ENCODE measurements at places on chromosomes 6 and 20.

- no peak for DNase-seq
Observed at GRCh38 chr20:47765271-47765670, 20.0 kb downstream of the SULF2 start.

GRCh38 chr6:43843097-43843645 lies 73.2 kb downstream of the VEGFA start:
- no peak for DNase-seq

- DNase-seq, result no peak
Observed at GRCh38 chr6:7201732-7202541, 94.2 kb downstream of the RREB1 start.

DNA sequence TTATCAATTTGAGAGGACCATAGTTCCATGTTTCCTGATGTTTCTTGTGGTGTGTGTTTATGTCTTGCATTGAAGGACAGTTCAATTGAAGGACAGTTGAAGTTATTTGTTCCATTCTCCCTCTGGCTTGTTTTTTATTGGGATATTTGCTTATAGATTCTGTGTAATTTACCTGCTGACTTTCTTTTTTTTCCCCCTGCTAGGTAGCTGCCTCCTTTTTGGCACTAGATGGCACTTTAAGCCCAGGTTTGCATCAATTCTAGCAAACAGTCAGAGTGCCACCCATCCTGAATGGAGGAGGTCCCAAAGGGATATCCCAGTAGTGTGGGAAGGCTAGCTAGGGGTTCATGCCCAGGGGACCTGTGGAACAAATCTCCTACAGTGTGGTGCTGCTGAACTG lies 78.1 kb downstream of the CFAP61 start:
- DNase-seq, result no peak

DNA sequence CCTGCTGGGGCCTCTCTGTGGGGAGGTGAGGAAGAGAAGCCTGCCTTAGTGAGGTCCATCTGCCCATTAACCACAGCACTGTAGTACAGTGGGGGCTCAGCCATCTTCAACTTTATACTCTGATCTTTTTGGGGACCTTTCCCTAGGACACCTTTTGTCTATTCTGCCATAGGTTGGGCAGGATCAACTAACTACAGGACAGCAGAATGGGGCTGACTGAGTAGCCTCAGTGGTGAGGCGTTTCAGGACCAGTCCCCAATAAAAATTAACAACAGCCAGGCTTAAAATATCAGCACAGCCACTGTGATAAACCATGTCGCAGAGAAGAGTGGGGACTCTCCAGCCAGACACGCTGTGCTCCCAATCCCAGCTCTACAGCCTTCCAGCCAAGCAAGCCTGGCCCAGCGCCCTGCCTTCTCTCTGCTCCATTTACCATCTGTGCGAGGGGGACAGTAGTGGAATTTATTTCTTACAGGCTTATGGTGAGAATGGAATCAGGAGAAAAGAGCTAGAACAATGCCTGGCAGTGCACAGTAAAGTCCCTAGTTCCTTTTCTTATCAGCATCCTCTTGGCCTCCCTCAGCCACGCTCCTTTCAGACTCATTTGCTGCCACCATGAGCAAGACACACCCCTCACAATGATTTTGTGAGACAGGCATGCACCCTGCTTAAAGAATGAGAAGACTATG lies 75.5 kb downstream of the SLC22A23 start:
- no peak for DNase-seq

GRCh38 chr6:114280239-114280982 lies 62.4 kb downstream of the HS3ST5 start:
- DNase-seq, result no peak

GRCh38 chr20:4973330-4974097 lies 27.8 kb downstream of the SLC23A2 start:
- no peak for DNase-seq

GRCh38 chr6:170346649-170347048 lies 40.1 kb downstream of the FAM120B start:
- DNase-seq, result no peak

DNA sequence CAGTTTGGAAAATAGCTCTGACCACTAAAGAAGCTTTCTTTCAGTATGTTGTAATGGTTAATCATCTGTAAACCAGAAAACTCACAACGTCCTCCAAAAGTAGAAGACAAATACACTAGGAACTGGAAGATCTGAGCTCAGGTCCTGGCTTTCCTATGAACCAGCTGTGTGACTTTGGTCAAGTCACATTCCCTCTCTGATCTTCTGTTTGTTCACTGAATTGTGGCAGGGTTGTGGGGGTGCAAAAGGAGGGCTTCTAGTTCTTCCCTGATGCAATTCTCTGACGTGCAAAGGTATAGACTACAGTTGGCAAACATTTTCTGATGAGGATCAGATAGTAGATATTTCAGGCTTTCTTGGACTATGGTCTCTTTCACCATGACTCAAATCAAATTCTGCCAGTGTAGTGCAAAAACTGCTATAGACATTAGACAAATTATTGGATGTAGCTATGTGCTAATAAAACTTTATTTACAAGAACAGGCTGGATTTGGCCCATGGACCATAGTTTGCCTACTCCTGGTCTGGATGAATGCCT lies 44.9 kb downstream of the ATXN1 start:
- DNase-seq, result no peak

- DNase-seq, result no peak
Observed at GRCh38 chr6:39904946-39905639, 29.2 kb downstream of the MOCS1 start.

DNA sequence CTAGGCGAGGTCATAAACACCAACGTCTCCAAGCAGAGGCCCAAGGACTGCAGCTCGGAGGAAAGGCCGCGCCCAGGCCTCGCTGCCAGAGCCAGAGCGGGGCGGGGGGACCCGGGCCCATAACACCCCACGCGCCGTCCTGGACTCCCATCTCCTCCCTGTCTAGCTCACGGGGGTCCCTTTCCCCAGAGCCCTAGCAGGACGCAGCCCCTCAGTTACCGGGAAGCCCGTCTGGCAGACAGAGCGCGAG lies 44.9 kb downstream of the MDFI start:
- DNase-seq, result peak; percentile 13

GRCh38 chr6:46734867-46735719 lies at the start of gene PLA2G7:
PLA2G7 (minus strand) TSS chr6:46735375; CDS start chr6:46722891, 12,484 bp downstream.
- no peak for DNase-seq

DNA sequence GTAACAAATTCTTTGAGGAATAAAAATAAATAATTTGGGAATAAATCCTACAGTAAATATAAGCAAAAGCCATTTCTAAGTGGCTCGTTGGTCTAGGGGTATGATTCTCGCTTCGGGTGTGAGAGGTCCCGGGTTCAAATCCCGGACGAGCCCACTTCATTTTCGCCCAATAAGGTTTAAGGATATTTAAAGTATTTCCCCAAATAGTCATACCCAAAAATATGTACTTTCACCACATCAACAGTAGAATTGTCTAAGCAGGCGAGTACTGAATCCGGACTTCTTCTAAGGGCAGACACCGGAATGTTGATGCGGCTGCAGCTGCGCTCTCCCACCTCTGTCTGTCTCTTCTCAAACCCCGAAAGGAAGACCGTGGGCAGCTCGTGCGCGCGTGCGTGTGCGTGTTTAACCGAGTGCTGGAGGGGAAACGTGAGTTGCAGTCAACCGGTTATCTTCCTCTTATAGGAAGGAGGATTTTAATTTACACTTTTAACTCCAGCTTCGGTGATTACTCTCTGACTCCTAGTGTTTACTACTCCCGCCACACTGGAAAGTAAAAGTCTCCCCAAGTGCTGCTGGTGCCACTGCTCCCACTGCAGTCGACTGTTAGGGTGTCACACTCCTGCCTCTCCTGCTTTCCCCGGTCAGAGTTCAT lies 155.7 kb upstream of the PRSS16 start:
- DNase-seq, result peak; percentile 26

DNA sequence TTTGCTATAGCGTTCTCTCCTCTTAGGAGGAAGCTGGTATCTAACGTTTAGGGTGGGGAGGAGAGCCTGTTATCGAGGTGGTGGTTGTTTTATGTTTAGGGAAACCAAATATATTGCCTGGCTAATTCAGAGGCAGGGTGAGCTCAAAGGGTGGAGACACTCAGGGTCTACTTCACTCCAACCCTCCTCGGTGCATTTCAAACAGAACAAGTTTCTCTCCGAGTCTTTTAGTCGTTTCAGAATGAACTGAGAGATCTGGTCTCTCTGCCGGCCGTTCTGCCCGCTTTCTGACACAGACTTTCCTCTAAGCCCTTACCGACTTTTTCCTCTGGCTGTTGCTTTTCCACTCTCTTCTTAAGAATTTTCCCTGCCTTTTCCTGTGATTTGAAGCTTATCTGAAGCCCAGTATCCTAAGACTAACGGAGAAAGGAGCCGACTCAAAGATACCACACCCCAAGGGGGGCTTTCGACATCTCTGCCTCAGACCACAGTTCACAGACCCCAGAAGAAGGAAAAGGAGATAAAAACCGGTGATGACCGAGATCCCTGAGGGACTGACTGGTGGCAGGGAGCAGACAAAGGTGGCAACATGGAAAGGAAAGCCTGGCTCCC lies 865 bp downstream of the STK38 start:
- DNase-seq, result peak; percentile 11

- DNase-seq, result no peak
Observed at GRCh38 chr6:107550241-107550840, 60.4 kb downstream of the SOBP start.

DNA sequence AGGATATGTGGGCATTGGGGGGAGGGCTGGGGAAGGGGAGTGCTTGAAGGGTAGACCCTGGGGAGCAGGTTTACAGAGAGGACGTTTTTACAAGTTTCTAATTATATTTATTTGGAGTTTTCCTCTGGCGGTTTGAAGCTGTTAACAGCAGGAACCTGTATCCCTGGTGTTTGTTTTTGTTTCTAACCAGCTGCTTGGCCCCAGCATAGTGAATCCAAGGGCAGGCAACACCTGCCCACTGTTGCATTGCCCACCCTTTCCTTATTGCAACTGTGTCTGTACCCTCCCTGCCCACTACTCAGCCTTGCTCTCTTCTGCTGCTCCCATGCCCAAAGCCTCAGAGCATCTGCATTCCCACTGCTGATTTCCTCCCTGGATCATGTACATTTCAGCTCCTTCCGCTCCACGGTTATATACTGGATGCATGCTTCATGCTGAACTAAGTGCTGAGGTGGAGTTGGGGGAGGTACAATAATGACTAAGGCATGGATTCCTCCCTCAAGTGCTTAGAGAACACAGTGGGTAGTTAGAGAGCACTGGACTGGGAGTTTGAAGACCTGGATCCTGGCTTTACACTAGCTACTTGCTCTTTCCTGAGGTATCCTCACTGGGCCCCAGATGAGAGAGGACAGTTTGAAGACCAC lies 6.0 kb downstream of the SCUBE3 start:
- DNase-seq, result no peak

DNA sequence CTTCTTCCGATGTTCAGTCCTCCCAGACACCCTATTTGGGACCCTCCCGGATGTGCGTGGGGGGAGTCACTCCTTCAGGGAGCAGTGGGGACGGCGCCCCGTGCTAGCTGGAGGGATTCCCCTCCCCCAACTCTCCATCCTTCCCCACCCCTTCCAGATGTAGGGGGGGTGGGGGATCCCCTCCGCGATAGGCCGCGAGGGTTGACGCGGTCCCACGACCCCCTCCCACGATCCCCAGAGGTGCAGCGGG lies 548 bp downstream of the GNL1 start:
- DNase-seq, result no peak

GRCh38 chr6:90184334-90185298 lies 112.0 kb downstream of the BACH2 start:
- DNase-seq, result no peak

GRCh38 chr6:81933608-81934051 lies 181.1 kb upstream of the TENT5A start:
- no peak for DNase-seq

GRCh38 chr6:107228754-107229153 lies 113.4 kb upstream of the BEND3 start:
- no peak for DNase-seq

DNA sequence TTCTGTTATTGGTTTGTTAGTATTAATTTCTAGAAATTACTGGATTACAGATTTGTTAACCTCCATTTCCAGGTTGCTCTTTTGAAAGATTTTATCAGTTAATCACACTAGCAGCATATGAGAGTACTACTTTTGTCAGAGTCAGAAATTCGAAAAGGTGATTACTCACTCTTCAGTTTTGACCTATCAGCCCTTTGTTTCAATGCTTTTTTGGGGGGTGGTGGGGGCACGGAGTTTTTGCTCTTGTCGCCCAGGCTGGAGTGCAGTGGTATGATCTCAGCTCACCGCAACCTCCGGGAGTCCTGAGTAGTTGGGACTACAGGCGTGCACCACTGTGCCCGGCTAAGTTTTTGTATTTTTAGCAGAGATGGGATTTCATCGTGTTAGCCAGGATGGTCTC lies 149.2 kb downstream of the JARID2 start:
- no peak for DNase-seq

DNA sequence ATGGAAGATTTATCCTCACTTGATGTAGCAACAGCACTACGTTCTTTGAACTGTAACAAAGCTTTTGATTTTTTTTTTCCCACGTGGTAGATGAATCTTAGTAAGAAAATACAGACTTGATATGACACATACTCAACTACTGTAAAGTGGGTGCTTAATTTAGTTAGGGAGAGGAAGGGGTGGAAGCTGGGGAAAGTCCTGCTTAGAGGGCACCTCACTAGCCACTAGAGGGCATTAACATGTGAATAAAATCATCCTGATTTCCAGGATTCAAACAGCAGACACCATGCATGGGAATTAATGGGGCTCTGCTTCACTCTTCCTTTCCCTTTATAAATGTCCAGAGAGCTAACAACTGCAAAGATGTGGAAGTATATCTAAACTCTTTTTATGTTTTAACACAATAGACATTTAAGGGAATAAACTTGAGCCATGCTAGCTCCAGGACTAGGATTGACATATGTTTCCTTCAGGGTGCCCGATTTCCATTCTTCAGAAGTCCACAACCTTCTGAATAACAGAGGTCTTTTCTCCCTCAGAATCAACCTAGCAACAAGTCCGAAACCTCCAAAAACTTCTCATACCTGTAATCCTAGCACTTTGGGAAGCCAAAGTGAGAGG lies 250.1 kb downstream of the ATXN1 start:
- no peak for DNase-seq

DNA sequence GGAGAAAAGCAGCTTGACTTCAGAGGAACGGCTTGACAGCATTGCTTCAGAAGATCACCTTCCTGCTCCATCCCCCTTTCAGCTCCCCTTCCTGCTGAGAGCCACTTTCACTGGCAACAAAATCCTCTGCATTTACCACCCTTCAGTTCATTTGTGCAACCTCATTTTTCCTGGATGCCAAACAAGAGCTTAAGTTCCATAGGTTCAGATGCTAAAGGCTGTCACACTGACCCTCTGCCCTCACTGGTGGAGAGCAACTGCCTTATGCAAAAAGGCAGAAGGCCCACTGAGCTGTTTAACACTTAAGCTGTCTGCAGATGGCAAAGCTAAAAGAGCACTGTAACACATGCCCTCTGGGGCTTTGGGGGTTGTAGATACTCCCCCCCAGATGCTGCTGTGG lies 131.2 kb upstream of the SPACA1 start:
- no peak for DNase-seq

GRCh38 chr6:164889980-164890379 lies 419.4 kb downstream of the C6orf118 start:
- no peak for DNase-seq

DNA sequence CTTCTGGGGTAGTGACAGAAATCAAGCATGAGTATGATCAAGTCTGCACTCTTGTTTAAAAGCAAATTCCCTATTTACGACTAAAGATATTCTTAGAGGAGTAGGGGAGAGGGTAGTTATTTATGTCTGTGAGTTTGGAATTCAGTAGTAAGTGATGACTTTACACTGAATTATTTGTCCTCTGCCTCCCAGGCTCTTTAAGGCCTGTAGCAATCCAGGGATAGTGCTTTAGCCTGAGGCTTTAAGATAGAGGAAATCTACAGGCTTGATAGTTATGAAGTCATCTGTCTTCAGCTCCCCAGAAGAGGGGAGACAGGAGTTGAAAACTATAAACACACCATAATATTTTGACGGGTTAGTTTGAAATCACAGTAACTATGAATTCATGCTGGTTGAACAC lies 664.5 kb downstream of the EPM2A start:
- DNase-seq, result no peak

Measured in stimulated activated CD4-positive, alpha-beta T cell treated with anti-CD3 and anti-CD28 coated beads, Interleukin-2, amount 100 ng/mL, for 48 hours (primary cell).